ENCODE measurements at places on chromosomes 6 and 20.

DNA sequence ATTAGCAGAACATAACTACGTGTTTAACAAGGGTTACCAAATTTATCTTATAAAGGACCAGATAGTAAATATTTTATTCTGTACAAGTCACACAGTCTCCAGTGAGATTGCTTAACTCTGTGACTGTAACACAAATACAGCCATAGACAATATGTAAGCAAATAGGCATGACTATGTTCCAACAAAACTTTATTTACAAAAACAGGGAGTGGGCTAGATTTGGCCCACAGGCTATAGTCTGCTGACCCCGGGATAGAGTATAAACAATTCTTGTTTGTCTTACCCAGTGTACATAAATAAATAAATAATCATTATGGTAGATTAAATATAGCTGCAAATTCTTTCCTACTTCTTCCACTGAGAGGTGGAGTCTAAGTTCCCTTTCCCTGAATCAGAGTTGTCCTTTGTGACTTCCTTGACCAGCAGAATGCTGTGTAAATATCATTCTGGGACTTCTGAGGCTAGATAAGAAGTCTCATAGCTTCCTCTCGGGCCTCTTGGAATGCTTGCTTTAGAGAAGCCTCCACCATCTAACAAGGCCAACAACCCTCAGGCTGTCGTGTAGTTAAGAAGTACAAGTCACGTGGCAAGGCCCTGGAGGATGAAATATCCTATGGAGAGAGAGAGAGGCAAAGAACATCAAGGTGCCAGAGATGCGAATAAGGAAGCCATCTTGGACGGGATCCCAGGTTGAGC is 59.1 kb upstream of the TMEM244 start:
- DNase-seq = no peak

DNA sequence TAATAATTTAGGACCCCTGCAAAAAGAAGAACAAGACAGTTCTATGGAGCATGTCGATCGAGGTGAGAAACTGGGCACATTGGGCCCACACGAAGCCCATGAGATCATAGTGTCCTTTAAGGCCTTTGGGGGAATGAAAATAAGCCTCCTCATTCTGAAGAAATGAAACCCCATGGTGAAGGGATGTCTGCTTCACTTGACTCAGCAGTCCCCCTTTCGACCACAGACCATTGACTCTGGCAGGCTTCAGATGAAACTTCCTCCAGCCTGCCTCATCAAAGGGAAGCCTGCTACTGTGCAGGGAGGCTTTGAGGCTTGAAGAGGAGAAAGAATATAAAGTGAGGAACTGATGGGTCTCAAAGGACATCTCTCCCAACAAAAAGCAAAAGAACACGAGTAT is 144.2 kb upstream of the FBXL4 start:
- no peak for DNase-seq

- DNase-seq = no peak
Observed at GRCh38 chr20:10733122-10733521, 59.3 kb upstream of the JAG1 start.

GRCh38 chr6:168053957-168054471 is 25.0 kb downstream of the FRMD1 start:
- no peak for DNase-seq

- no peak for DNase-seq
Observed at GRCh38 chr6:142725024-142725770, 219.8 kb downstream of the HIVEP2 start.

DNA sequence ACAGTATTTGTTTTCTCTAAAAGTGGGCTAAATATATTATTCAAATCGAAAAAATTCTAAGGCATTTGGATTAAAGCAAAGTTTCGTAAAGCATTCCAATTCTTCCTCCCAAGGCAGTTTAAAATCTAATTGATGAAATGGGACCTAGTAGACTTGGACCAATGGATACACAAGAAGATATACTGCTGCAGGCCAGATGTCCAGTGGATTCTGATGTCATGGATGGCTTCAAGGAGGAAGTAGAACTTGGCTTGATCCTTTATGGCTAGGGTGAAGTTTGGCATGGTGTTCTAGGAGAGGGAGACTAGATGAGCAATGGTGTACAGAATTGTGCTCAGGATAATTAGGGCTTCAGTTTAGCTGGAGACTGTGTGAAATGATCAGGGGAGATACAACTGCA is 559.5 kb upstream of the MMS22L start:
- DNase-seq = no peak

- no peak for DNase-seq
Observed at GRCh38 chr20:62964700-62965099, 12.2 kb downstream of the SLC17A9 start.

- no peak for DNase-seq
Observed at GRCh38 chr6:42453654-42454427, 2.1 kb upstream of the TRERF1 start.

All from stimulated activated CD4-positive, alpha-beta T cell treated with anti-CD3 and anti-CD28 coated beads, TNF-alpha, amount 100 ng/mL, for 4 hours (primary cell).